ENCODE measurements at places on chromosomes 16 and 17.

- DNase-seq, result no peak
Measured at GRCh38 chr16:12188061-12188934, 211.8 kb downstream of the SNX29 start.

DNA sequence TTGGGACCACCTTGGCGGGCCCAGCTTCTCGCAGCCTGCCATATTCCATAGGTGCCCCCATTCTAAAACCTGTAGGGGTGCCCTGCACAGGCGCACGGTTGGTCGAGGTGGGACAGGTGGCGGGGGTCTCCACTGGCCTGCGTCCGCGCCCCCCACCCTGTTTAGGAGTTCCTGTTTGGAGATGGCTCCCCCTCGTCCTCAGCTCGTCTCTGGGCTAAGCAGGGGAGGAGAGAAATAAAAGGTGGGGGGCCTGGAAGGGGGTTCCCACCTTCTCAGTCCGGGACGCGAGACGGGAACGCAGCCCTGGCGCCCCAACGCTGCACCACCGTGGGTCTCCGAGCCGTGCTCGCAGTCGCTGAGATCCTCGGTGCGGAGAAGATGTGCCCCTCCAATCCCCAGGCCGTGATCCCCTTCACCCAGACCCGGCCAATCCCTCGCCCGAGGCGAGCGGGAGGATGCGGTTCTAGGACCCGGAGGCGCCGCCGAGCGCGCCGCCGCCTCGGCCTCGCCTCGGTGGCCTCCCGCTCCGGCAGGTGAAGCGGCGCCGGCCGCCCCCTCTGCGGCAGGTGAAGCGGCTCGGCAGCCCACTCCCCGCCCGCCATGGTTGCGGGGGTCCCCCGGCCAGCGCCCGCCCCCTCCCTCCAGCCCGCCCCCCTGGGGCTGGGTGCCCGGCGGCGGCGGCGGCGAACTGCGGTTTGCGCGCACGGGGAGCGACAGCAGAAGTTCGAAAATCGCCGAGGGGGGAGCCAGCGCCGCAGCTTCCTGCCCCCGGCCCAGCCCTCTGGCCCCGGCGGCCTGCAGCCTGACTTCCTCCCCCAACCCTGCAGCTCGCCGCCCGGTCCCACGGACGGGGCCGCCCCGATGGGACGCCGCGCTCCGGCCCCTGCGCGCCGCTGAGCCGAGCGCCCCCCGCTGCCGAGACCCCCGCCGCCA is at the start of gene FMNL1:
Gene FMNL1, plus strand, starts transcription at position 805 of the 933 bp plus-strand sequence. CDS start 240 bp downstream, outside the sequence.
- DNase-seq, result no peak

DNA sequence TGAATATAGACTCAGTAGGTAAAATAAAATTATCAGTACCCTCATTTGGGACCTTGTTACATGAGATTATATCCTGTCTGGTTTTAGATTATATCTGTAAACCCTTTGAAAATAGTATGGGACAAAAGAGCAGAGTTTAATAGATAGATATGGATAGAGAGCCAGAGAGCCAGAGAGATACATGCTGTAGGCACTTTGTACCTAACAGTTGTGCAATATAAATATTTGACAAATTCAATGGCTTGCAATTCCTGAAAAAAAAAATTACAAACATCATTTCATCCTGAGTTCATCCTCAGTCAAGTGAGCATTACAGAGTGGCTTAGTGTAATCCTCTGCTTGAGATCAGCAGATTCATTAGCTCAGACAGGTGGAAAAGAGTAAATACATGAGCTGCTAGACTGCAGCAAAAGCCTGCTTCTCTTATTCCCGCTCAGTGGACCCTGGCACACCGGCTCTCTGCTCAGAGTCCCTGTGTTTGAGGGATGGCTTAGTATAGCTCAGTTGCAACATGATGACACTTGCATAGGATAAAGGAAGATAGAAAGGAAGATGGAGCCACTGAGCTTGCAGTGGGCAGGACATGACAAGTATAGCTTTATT is 931.6 kb upstream of the GOT2 start:
- DNase-seq, result no peak

GRCh38 chr17:48175692-48176470 is 68.3 kb downstream of the SNX11 start:
- DNase-seq, result peak; percentile 65

DNA sequence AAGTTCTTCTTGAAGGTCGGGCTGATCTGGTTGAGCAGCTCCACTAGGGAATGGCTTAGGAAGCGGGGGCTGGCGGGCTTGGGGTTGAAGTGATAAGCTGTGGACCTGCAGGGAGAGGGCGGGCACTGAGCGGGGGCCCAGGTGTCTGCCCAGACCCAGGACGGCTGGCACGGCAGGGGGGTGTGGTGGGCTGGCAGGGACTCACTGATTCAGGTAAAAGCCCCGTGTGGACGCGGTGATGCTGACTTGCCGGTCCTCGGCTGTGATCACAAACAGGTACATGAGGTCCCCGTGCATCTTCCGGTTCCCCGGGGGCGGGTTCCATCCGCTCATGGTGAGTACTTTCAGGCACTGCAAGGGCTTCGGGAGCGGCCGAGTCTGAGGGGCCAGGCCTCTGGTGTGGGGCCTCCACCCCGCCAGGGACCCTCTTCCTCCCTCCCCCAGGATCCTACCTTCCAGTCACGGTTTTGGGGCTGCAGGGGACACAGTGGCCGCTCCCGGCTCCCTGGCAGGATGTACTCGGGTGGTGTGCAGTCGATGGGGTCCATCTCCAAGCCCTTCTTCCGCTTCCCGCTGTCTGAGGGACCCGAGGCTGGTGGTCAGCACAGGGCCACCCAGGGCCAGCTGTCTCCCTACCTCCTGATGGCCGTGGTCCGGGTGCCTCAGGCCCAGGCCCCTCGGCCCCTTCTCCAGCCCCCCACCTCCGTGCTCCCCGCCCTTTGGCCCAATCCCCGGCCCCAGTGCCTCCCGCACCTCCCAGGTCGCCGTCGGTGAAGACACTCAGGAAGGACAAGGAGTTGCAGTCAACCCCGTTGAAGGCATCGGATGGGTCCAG is 10.2 kb downstream of the CLUH start:
- no peak for DNase-seq

- DNase-seq, result no peak
Measured at GRCh38 chr17:73719588-73720071, 75.4 kb upstream of the SDK2 start.

DNA sequence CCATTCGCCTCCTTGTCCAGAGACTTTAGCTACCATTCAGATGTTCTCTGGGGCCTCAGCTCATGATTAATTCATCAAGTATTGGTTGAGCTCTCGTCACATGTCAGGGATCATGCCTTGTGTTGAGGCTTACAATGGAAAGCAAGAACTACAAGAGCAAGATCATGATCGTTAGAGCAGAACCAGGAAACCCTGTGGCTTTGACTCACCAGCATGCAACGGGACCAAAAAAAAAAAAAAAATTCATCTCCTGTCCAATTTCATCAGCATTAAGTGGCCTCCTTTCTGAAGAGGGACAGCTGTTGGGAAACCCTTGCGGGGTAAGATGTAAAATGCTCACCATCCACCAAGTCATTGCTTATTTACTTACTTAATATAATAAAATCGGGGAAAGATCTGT is 12.1 kb upstream of the USP10 start:
- peak; percentile 83 for DNase-seq

- peak; percentile 11 for DNase-seq
Measured at GRCh38 chr16:85729452-85730185, 21.3 kb downstream of the C16orf74 start.

- DNase-seq, result no peak
Measured at GRCh38 chr16:12201866-12202265, 225.3 kb downstream of the SNX29 start.

DNA sequence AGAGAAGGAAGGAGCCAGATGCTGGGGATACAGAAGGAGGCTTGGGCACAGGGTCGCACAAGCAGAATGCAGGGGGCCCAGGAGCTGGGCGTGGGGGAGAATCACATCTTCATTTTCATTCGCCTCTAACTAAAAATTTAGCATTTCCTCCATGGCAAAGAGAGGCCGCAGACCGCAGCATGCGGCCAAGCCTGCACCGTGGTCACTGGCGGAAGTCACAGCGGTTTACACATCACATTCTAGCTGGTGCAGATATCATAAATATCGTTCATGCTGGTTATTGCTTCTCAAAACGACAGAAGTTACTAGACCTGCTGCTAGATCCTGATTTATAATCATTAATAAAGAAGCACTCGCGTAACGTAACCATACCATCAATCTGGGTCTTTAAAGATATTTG is 162.0 kb downstream of the NTN1 start:
- no peak for DNase-seq

DNA sequence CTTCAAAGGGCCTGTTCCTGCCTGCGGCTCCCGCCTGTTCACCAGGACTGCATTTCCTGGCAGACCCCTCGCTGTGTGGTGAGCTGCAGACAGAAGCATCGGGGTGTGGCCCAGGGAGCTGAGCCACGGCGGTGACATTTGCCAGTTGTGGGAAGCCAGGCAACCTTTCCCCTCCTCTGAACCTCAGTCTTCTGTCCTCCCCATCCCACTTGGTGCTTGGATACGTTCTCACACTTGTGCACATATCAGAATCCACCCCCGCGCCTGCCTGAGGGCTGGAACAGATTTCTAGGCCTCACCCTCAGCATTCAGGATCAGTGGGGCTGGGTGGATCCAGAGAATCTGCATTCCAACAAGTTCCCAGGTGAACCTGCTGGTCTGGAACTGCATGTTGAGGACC is 63.5 kb downstream of the CRISPLD2 start:
- peak; percentile 17 for DNase-seq

DNA sequence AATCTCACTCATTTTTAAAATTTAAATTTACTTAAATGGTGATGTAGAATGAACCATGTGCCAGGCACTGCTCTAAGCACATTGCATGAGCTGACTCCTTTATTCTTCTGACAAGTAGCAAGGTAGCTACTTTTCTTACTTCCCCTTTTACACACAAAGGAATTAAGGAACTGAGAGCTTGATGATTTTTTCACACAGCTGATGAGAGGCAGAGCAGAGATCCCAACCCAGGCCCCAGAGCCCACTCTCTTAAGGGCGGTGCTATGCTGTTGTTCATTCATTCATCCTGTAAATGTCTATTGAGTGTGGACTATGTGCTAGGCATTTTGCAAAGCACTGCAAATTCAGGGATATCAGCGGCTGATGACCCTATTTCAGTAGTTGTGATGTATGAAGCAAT is 17.9 kb downstream of the SEC14L5 start:
- DNase-seq, result no peak

DNA sequence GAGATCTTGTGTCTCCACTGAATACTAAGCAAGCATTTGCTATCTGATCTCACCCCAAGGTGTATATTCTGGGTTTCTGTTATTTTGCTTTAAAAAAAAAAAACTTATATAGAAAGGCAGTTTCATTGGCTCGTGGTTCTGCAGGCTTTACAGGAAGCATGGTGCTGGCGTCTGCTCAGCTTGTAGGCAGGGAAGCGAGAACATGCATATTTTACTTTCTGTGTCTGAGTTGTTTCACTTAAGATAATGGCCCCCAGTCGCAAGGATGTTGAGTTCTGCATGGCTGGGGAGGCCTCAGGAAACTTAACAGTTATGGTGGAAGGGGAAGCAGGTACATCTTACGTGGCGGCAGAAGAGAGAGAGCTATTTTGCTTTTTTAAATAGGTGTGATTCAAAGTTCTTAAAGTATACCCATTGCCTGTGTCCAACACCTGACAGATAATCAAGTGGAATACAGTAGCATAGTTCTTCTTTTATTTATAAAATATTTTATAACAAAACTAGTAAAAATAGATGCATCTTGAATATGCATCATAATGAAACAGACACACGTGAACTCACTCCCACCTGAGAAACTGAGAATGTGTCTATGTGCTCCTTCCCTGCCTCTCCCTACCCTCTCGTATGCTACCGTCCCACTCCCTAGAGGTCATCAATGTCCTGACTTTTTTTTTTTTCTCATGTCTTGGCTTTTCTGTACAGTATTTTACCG is 15.4 kb upstream of the ARHGAP17 start:
- no peak for DNase-seq
